ENCODE measurements at places on chromosomes 2 and 18.

GRCh38 chr2:197369933-197370320, 59.3 kb upstream of the ANKRD44 start:
- DNase-seq, result no peak

DNA sequence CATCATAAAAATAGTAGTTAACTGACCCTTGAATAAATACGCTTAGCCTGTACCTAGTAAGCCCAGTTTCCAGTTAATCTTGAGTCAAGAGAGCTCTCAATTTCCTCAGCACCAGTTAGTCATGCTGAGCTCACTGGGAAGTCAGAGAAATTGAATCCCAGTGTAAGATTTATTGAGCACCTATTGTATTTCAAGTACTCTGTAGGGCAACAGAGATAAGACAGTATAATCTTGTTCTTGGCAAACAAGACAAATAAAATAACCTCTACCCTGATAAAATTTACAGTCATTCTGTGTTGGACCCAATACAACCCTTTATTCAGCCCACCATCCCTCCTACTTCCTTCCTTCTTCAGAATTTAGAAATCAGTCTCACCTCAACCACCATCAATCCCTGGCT, 71.9 kb upstream of the NRP2 start:
- no peak for DNase-seq

- DNase-seq, result no peak
These were observed 183.0 kb downstream of the MYO5B start for GRCh38 chr18:50011813-50012435.

GRCh38 chr2:109182426-109182825, 53.4 kb downstream of the SH3RF3 start:
- no peak for DNase-seq

- no peak for DNase-seq
These were observed 590 bp downstream of the IFIH1 start for GRCh38 chr2:162317861-162318327.

DNA sequence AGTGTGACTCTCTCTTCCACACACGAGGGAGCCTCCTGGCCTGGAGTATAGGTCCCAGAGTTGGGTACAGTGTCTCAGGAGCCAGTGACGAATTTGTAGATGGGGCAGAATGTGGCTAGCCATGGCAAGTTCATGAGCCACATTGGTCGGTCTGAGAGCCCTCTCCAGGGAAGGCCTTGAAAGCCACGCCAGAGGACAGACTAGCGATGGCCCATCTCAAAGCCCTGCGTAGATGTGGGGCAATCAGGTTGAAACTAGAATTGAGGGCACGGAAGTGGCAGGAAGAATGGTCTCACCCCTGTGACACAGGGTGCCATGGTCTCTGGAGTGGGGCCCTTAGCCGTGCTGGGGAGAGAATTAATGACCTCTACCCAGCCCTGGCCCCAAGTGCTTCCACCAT, 106.2 kb downstream of the TSHZ1 start:
- DNase-seq, result no peak

GRCh38 chr2:106192752-106193689, 1.1 kb downstream of the UXS1 start:
- DNase-seq, result peak; percentile 32

DNA sequence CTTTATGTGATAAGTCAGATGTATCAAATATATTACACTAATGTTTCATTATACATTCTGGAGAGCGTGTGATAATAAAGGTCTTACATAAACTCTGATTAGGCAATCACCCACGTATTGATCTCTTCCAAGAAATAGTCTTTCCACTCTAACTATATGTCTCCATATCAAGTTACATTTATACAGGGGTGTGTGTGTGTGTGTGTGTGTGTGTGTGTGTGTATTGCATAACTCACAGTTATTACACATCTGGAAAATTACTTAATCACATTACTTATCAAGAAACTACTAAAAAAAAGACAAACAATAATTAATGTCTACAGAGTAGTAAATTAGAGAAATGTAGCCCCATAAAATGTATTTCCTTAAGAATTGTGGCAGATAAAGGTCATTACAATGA, 339.8 kb downstream of the CDH19 start:
- DNase-seq, result no peak

DNA sequence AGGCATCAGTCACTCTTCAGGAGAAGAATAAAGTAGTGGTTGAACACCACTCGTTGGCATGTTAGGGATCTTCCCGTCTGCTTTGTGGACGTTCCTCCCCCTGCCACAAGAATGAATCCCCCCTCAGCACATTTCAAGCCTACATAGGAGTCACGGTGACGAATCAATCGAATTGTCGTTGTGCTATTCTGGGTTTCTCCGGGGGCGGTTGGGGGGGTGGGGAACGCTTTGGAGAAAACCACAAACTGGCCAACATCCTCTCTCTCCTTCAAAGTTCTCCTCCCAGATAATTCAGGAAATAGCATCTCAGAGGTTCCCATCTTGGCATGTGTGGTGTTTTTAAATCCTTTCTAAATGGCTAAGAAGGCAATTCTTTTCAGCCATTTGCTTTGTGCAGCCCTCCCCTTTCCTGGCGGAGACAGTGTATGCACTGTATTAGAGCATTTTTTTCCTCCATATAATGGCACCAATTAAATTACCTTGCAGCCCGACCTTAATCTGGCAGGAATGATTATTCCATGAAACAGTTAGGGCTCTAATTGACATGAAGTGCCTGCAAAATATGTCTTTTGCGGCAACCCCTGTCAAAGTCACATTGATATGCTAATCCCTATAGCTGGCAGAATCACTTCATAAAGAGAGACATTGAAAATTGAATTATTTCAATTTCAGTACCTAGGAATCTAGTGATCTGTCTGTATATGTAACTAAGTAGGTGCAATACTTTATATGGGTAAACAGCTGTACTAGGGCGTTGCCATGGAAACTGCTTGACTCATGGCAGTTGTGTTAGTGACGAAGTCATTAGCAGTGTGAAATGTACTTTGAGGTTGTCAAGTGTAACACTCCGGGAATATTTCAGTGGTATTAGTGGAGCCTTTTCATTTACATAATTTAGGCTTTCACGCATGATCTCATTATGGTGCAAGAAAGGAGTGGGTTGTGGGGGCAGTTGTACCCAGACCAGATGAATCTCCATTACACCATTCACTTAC, 323.4 kb upstream of the SLC14A2 start:
- DNase-seq, result no peak

- no peak for DNase-seq
These were observed 1.1 kb downstream of the DNAJC27 start for GRCh38 chr2:24970483-24971285.

DNA sequence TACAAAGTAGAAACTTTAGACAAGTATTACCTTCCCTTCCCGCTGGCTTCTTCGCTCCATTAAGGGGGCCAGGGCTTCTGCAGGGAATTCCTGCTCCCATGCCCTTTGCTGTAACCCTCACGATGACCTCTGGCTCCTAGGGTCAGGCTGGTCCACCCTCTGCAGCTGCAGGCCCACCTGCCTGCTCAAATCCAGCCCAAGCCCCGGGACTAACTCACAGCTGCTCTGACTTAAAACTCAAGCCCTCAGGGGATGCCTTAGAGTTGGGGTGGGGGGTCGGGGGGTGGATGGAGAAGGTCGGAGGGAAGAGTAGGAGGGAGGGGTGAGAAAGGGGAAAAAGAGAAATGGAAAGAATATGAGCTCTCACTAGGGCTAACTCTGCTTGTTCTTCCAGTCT, 4.9 kb downstream of the IGFBP5 start:
- DNase-seq, result no peak

- DNase-seq, result peak; percentile 57
These were observed at the start of gene SETBP1 for GRCh38 chr18:44680273-44681075. Gene SETBP1 (plus strand): TSS chr18:44680888. CDS start chr18:44701347, 20,459 bp downstream.

- no peak for DNase-seq
These were observed 189.3 kb upstream of the FN1 start for GRCh38 chr2:215625207-215625606.

GRCh38 chr18:27956001-27956640, 220.8 kb downstream of the CDH2 start:
- no peak for DNase-seq

DNA sequence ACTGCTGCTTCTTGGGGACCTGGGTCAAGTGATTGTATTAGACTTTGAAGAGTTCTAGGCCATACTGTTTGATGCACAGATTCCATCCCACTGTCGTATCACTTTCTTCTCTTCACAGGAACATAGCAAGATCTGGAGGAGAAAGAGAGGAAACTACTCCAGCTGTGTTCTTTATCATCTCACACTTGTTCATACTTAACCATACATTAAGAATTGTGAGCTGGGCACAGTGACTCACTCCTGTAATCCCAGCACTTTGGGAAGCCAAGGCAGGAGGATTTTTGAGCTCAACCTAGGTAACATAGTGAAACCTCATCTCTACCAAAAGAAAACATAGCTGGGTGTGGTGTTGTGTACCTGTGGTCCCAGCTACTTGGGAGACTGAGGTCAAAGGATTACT, 111.7 kb downstream of the PARD3B start:
- DNase-seq, result no peak

GRCh38 chr2:164110515-164110914, 374.7 kb upstream of the FIGN start:
- no peak for DNase-seq

- DNase-seq, result no peak
These were observed 13.1 kb downstream of the CTLA4 start for GRCh38 chr2:203880557-203881125.

DNA sequence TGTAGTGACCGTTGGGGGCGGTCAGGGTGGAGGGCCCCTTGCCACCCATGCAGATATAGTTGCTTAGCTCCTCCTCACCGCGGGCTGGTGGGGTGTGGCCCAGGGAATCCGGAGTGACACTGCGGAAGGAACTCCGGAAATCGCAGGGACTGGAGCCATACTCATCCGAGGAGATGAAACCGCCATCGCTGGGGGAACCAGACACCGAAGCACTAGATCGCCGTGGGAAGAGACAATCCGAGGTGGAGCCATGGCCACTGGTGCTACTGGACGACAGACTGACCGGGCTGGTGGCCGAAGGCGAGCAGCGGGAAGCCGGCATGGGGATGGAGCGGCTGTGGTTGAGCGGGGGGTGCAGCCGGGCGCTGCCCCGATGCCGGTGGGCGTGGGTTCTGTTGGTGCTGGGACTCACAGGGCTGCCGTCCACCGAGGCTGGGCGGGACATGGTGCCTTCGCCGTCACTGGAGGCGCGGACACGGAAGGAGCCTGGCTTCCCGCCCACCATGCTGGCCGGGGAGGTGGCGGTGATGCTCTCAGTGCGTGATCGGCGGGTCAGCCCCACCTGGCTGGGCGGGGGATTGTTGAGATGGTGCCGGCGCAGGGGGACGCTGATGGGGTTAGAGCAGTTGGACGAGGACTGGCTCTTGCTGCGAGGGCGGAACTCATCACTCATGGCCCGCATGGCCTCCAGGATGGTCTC, 2.2 kb downstream of the IRS1 start:
- no peak for DNase-seq

DNA sequence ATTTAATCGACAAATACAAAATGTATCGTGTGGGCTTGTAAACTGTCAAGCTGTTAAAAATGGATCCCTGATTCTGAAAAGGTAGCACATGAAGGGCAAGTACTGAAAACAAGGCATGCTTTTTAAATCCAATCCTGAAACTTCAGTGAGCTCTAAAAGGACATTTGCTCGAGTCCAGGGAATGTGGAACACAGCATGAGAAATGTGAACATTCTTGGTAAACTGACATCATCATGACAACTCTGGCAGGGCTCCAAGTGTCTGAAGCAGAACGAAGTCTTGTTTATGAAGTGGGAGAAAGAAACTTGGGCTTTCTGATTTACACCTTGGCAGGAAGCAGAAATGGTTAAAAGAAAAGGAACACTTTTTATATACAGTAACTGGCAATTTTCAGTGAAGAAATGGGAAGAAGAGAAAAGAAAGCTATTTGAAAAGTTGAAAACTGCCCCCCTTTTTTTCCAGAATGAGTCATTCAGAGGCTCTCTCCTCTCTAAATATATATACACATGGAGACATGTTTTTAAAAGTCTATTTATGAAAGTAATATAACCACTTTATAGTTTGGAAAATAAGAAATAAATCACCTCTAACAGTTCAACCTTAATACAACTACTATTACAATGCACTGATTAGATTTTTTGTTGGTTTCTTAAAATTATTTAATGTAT, 120.8 kb downstream of the GAREM1 start:
- DNase-seq, result no peak

DNA sequence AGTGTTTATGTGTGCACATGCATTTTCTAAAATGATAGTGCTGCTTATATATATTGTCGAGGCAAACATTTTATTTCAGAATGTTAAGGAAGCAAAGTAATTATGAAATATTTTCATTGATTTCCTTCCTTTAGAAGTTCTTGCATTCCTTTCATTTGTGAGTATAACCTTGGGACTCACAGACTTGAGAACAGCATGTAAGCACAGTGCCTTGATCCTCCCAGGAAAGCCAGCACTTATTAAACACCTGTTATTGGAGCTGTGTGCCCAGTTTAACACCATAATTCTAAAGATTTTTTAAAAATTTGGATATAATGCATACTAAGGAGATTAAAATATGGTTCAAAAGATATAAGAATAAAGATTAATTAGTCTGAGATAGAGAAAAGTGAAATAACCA, 554.4 kb upstream of the FAM98A start:
- no peak for DNase-seq

GRCh38 chr2:25250331-25251070, 82.1 kb upstream of the POMC start:
- DNase-seq, result no peak

GRCh38 chr18:31497836-31498573, at the start of gene DSG2:
Gene DSG2 (plus strand): TSS chr18:31498177. CDS start chr18:31498252, 75 bp downstream.
- peak; percentile 71 for DNase-seq

- DNase-seq, result no peak
These were observed 146.3 kb downstream of the RTN4 start for GRCh38 chr2:54903736-54904554.

GRCh38 chr2:109529532-109530449, 84.0 kb downstream of the SEPTIN10 start:
- DNase-seq, result no peak

DNA sequence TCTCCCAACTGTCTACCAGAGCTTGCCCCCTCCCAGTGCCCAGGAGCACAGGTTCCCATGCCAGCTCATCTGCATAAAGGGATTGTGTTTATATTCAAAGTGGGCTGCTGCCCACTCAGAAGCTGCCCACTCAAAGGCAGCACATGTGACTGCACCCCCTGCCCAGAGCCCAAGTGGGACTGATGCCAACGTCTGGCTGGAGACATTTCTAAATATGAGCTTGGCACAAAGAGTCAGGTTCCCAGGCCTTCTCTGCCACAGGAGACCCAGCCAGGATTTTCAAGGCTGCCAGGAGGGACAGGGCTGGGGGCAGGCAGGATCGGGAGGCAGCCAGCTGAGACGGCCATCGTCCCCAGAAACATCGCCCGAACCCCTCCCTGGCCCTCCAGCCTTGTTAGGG, 67.1 kb downstream of the ZBTB7C start:
- DNase-seq, result no peak

All from WERI-Rb-1 (cell line).